ENCODE measurements at places on chromosomes 3 and 15.

GRCh38 chr3:182138393-182138792 is 426.7 kb downstream of the SOX2 start:
- no peak for DNase-seq

GRCh38 chr3:114586119-114586518 is 292.3 kb downstream of the TIGIT start:
- no peak for DNase-seq

DNA sequence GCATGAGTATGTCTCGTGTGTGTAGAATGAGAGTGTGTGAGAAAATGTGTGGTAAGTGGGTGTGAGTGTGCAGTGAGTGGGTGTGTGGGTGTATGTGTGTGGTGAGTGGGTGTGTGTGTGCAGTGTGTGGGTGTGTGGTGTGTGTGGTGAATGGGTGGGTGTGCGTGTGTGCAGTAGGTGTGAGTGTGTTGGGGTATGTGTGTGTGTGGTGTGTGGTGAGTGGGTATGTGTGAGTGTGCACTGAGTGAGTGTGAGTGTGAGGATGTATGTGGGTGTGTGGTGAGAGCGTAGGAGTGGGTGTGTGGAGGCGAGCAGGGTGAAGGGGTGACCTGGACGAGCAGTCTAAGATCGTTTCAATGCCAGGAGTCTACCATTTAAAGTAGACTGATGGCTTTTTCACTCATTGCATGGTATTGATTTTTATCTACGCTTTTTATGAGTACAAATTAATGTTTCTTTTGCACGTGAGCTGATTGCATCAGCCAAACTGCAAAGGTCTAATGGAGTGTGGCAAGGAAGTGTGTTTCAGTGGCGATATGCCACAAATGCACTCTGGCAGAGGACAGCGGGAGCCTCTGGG is 1.6 kb upstream of the CPN2 start:
- DNase-seq, result no peak

DNA sequence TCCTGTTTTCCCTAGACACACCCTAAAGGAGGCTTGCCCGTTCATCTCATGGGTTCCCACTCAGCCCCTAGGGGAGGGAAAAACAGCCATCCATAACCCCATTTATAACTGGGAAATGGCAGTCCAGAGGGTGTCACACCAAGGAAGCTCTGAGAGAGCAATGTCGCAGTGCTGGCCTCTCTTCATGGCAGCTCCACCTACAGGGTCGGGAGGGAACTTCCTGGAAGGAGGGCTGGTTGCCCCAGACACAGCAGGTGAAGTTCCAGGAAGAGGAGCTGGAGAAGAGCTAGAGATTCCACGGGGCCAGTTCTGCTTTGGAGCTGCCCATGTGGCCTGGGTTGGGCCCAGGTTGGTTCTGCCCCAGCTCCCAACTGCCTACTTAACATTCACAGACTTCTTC is 22.3 kb upstream of the LINGO1 start:
- no peak for DNase-seq

GRCh38 chr3:161263057-161263456 is 41.9 kb downstream of the NMD3 start:
- no peak for DNase-seq

GRCh38 chr3:148531836-148532235 is 165.9 kb upstream of the AGTR1 start:
- no peak for DNase-seq

DNA sequence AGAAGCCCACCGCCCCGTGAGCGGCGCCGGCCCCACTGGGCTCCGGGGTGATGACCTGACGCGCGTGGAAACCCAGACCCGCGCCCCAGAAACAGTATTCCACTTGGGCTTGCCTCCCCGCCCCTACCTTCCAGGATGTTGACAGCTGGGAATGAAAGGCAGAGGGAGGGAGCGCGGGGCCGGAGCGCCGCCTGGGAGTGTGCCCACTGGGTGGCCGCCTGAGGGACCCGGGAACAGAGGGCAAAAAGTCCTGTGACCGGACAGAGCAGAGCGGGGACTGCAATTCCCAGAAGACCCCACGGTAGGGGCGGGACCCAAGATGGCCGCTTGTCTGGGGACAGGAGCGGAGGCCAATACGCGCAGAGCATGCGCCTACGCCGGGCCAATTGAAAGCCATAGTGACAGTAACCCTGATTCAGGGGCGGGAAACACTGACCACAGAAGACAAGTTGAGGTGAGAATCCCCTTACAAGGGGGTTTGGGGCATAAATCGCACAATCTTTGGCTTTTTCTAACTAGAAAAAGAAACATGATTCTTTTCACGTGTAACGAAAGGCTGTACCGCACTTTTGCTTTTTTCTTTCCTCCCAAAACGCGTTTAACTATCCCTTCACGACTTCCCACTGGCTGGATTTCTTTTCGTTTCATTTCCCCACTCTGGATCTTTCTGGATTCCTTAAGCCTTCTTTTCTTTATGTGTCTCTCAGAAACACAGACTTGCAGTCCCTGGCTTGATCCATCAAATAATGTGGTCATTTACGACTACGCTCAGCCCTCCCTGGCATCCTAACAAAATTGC is at the start of gene FHIT:
Gene FHIT (minus strand): TSS at position 279 of the 799 bp plus-strand sequence.
- DNase-seq, result peak; percentile 79

DNA sequence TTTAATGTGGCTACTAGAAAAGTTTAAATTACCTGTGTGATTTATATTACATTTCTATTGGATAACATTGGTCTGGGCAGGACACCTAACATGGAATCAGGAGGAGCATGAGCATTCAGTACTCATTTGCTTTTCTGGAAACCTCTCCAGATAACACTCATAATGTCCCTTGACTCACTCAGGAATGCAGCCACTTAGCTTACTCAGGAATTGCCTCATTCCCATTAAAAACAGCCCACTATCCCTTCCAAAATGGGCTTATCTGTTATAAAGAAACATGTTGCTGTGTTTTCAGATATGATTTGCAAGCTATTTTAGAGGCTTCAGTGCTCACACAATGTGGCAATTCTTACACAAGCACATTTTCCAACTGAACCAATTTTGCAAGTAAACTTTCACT is 17.1 kb downstream of the GBE1 start:
- no peak for DNase-seq

- DNase-seq, result no peak
Measured at GRCh38 chr3:98172621-98173020, 6.1 kb downstream of the OR5H15 start.

- DNase-seq, result no peak
Measured at GRCh38 chr3:24067483-24067882, 122.4 kb downstream of the NR1D2 start.

- DNase-seq, result no peak
Measured at GRCh38 chr3:87045473-87045872, 54.5 kb upstream of the VGLL3 start.

DNA sequence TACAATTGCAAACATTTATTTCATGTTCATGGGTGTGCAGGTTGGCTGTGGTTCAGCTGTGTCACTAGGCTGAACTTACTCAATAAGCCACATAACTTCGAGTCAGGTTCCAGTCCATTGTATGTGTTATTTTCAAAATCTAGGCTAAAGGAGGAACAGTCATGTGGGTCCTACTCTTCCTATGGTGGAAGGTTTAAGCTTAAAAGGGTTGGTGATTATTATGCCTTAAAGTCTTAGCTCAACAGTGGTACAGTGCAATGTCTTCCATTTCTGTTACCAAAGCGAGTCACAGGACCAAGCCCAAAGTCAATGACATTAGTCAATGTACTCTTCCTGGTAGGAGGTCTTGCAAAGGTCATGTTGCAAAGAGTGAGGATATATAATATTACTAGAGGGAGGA is 78.2 kb downstream of the ATG7 start:
- DNase-seq, result no peak

- DNase-seq, result no peak
Measured at GRCh38 chr3:177946497-177946896, 589.7 kb upstream of the KCNMB2 start.

- DNase-seq, result no peak
Measured at GRCh38 chr15:46996359-46996758, 720.9 kb upstream of the SEMA6D start.

DNA sequence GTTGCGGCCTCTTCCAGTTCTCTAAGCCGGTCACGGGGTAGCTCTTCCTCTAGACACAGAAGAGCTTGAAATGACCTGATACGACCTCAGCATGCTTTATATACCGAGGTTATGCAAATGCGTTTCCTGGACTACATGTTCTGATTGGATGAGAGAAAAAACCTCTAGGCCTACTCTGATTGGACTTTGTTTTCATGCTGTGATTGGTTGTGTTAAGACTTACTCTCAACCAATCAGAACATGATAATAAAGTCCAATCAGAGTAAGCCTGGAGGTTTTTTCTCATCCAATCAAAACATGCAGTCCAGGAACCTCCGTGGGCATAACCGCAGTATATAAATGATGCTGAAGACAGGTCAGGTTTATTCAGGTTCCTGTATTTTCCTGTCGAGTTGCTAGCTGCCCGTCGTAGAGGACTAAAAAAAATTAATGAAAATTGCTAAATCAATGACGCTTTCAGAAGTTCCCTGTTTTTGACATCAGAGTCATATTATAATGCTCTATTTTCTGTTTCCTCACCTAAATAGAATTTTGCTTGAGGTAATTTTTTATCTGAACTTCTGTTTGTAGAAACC is 177.4 kb downstream of the POTEB3 start:
- DNase-seq, result no peak

- DNase-seq, result no peak
Measured at GRCh38 chr3:185825639-185826481, 1.0 kb upstream of the IGF2BP2 start.

DNA sequence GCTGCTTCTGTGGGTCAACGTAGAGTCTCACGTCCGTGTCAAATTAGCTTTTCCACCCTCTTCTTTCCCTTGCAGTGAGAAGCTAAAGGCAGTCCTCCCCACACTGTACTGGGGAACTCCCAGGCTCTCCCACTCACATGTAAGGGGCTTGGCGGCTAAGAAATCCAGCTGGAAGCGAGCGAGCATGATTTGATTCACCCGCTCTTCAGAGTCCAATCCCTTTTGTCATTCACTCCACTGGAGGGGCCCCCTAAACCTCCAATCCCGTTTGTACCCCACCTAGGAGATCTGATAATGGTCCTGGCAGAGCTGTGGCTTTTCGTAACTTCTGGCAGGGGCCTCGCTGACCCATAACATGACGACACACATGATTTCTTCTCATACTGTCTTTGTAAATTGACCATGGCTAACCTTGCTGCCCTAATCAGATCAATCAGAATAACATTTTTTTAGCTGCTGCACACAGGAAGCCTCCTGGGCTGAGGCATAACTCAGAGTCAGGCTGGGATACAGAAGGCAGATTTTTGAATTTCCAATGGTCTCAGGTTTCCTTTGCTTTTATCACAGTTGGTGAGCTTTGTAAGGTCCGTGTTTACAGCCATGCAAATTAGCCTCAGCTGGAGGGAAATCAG is 235.2 kb downstream of the GREM1 start:
- DNase-seq, result no peak

DNA sequence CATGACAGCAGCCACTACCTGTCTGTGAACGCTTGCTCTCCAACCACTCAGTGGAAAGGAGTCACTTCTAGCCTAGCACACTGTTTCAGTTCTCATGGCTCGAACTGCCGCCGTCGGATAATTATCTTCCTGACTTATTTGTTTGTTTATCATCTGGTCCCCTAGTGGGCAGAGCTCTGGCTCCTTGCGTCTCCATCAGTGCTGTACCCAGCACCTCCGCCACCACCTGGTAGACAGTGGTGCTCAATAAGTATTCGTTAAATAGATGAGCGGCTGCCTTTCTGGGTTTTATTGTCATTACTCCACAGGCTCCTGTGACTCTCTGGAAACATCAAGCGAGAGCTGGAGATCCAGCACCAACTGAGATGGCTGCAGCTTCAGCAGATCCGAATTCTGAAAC is 297.5 kb downstream of the NTRK3 start:
- DNase-seq, result no peak

- no peak for DNase-seq
Measured at GRCh38 chr3:197408177-197408957, 110.0 kb upstream of the DLG1 start.

GRCh38 chr15:41967506-41968206 is 4.7 kb downstream of the EHD4 start:
- no peak for DNase-seq

DNA sequence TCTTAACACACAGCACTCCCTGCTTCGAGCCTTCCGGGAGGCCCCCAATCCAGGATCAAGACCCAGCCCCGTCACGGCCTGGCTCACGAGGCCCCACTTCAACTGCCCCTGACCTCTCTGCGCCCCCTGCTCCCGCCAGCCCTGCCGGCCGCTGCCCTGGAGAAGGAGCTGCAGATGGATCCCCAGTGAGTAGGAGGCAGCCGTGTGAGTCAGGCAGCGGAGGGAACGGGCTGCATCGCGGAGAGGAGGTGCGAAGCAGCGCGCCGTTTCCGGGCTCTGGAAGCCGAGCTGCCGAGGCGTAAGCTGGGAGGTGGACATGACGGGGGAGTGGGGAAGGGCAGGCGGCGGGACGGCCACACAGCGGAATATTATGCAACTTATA is 133.4 kb downstream of the TPRA1 start:
- DNase-seq, result no peak

DNA sequence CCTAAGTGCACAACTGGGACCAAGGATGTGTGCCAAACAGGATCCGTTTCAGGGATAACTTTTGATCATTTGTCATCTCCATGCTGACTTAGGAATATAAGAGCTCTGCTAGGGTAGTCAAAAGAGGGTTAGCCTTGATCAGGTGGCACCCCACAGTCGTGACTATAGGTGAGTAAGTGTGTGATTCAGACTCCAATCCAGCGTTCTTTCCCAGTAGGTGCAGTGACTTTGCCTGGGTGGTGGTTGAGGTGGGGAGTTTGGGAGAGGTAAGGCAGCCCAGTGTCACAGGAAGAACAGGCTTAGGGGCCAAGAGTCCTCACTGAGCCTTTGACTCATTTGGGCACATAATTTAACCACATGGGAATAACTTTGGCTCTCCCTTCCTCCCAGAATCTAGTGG is 51.0 kb downstream of the CHDH start:
- no peak for DNase-seq

GRCh38 chr3:119628390-119628789 is 30.7 kb downstream of the PLA1A start:
- DNase-seq, result no peak

Measured in effector memory CD4-positive, alpha-beta T cell (primary cell).